ENCODE measurements at places on chromosomes 2 and 18.

DNA sequence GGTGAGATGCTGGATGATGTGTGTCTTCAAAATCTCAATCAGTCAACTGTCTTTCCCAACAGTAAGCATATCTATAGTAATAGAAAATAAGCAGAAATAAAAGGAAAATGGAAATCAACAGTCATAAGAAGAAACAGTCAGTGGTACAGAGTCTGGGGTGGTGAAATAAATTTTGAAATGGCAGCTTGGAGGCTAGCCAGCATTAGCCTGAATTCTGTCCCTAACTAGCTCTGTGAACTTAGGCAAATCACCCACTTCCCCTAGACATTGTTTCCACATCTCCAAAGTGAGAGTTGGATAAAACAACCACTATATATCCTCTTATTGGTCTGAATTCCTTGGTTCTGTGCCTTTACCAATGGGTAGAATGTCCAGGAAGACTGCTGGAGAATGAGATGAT lies 189.7 kb upstream of the REV1 start:
- DNase-seq, result no peak

- no peak for DNase-seq
Measured at GRCh38 chr2:3738454-3738853, 35.1 kb downstream of the DCDC2C start.

- DNase-seq, result no peak
Measured at GRCh38 chr2:118310681-118311429, 222.6 kb downstream of the INSIG2 start.

GRCh38 chr18:68725346-68725745 lies 10.4 kb upstream of the TMX3 start:
- DNase-seq, result no peak

DNA sequence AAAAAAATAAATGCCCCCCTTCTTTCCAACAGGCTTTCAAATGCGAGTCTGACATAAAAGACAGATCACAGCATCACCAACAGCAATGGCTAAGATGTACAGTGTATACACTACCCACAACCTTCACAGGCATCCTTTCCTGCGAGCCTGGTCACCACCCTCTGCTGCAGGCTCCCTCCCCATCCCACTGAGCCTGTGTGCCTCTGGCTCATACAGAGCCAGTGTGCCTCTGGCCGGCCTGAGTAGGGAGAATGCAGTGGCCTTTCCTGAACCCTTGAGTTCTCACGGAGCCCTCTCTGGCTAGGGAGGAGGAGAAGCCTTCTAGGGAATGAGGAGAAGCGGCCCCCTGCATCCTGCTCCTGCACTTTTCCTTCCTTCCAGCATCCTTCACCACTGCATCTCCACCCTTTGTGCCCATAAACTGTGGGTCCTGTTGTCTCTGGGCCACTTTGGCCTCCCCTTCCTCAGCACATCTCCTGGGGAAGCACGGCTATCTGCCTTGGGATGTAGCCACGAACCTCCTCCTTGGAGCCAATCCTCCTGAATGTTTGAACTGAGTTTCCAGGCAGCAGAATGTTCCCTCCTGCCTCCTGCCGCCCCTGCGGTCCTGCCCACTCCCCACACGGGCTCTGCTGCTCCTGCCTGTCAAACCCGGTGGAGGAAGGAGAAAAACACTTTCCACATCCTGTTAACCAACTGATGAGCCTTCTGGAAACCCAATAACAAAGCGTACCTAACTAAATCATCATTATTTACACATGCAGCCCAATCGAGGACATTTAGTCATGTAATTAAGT lies 22.5 kb downstream of the GYPC start:
- DNase-seq, result no peak

Data from CD4-positive, alpha-beta T cell (primary cell).